ENCODE measurements at places on chromosomes 6 and 20. TPM values are rescaled to one million over a fixed set of nuclear protein-coding genes. Genes with fewer than 3 reads are reported as not detected.

The CRYBG1 gene
- total RNA-seq, result 37.2 TPM

The EPHA7 gene
- not detected for total RNA-seq

The SLA2 gene
- 0.19 TPM for total RNA-seq

The PRKN gene
- not detected for total RNA-seq

The UNC5CL gene
- total RNA-seq, result 3.3 TPM

The CD93 gene
- not detected for total RNA-seq

The HUS1B gene
- 2.2 TPM for total RNA-seq

The CYP21A2 gene
- total RNA-seq, result not detected

The FKBP1C gene
- not detected for total RNA-seq
